ENCODE measurements at places on chromosomes 16 and 17. TPM values are rescaled to one million over a fixed set of nuclear protein-coding genes. Genes with fewer than 3 reads are reported as not detected.

The SLC16A6 gene
- total RNA-seq, result 1.0 TPM

The VAC14 gene
- total RNA-seq, result 63.5 TPM

The ARL17B gene
- total RNA-seq, result 36.1 TPM

The PERCC1 gene
- 2.1 TPM for total RNA-seq

The PRSS36 gene
- 1.4 TPM for total RNA-seq

The RUNDC3A gene
- 0.34 TPM for total RNA-seq

The CSH1 gene
- total RNA-seq, result not detected

Measured in Caco-2 (cell line).